CD8-positive, alpha-beta memory T cell (primary cell): ENCODE measurements at places on chromosomes 16 and 17.

- no peak overlapping the region for H3K4me3 ChIP-seq
- DNase-seq = no peak
- H3K4me1 ChIP-seq = peaks cover 3% of the 10 kb centered on the region
- peaks cover 15% of the 10 kb centered on the region for H3K36me3 ChIP-seq
- H3K27me3 ChIP-seq = no peaks in the 10 kb centered on the region
These were observed 53.7 kb downstream of the SF3B3 start for GRCh38 chr16:70577256-70577698.

DNA sequence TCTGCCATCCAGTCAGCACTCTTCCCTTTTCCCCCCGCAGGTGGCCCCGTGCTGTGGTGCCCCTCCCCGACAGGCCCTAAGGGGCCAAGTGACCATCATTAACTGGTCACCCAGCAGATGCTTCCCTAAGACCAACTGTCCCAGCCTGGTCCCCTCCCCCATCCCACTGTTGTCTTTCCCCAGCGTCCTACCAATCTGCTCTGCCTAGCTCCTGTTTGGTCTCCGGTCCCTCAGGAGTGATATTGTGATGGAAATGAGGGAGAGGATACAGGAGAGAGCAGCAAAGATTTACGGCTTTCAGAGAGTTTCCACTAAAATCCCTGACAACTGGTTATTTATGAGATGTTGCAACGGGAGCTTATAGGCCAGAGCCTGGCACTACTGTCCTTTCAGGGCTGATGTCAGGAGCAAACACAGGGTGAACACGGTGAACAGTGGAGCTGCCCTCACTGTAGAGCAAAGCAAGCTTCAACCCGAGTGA is 1.4 kb upstream of the TTLL6 start:
- no peaks in the 10 kb centered on the region for H3K36me3 ChIP-seq
- no peak overlapping the region for H3K27ac ChIP-seq
- no peak for DNase-seq

DNA sequence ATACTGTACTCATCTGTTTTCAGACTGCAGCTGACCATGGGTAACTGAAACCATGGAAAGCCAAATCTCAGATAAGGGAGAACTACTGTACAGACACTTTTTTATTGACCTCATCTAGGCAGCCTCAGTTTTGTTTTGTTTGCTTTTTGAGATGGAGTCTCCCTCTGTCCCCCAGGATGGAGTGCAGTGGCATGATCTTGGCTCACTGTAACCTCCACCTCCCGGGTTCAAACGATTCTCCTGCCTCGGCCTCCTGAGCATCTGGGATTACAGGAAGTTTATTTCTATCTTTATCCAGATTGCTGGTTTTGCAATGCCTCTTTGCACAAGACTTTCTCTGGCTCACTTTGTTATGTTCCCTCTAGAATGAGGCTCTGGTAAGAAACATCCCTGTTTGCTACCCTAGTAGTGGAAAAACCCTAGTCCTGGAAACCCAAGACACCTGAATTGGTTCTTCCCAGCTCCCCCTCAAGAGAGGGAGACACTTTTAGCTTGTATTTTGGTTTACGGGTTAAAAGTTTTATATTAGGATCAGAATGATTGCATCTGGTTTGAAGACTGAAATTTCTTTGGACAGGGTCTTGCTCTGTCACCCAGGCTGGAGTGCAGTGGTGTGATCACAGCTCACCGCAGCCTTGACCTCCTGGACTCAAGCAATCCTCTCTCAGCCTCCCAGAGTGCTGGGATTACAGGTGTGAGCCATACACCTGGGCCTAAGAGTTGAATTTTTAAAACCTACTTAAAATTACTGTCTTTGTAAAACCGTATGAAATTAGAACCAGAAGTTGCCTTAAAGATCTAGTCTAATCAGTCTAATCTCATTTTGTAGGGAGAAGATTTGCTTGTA is 38.9 kb downstream of the ZNF207 start:
- no peak for DNase-seq
- no peaks in the 10 kb centered on the region for H3K36me3 ChIP-seq
- H3K27ac ChIP-seq = no peak overlapping the region
- no peak overlapping the region for H3K4me3 ChIP-seq
- H3K4me1 ChIP-seq = no peaks in the 10 kb centered on the region
- H3K27me3 ChIP-seq = no peaks in the 10 kb centered on the region

- no peaks in the 10 kb centered on the region for H3K36me3 ChIP-seq
- DNase-seq = no peak
- H3K27ac ChIP-seq = no peak overlapping the region
- no peaks in the 10 kb centered on the region for H3K4me1 ChIP-seq
- H3K27me3 ChIP-seq = no peaks in the 10 kb centered on the region
These were observed 266.5 kb upstream of the HSBP1 start for GRCh38 chr16:83541231-83541630.

GRCh38 chr17:66460558-66460957 is 158.1 kb downstream of the PRKCA start:
- no peak overlapping the region for H3K4me3 ChIP-seq
- no peaks in the 10 kb centered on the region for H3K4me1 ChIP-seq
- H3K27ac ChIP-seq = no peak overlapping the region
- DNase-seq = no peak
- H3K27me3 ChIP-seq = no peaks in the 10 kb centered on the region

- H3K27ac ChIP-seq = no peak overlapping the region
- no peak for DNase-seq
- no peak overlapping the region for H3K4me3 ChIP-seq
- H3K4me1 ChIP-seq = no peaks in the 10 kb centered on the region
These were observed 54.6 kb upstream of the DOC2B start for GRCh38 chr17:235831-236640.

DNA sequence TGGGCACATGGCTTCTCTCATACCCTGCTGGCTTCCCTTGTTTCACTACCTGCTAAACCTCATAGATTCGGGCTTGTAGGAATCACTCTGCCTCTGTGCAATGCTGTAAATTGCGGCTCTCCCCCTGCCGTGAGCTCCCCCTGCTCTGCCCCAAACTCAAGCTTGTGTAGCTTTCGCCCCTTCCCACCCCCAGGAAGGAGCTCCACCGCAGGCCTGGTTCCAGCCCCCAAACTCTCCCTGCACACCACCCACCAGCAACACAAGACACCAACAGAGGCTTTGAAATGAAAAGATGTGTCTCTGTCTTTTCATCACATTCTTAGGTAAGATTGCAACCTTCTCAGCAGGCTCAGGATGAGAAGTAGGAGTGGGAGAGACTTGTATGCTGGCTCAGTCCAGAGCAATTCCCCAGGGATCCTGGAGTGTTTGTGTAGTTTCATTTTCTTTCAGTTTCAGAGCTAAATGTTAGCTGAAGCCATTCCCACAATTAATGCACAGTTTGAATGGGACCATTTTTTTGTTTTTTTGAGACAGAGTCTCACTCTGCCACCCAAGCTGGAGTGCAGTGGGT is 14.2 kb downstream of the CX3CL1 start:
- no peaks in the 10 kb centered on the region for H3K4me1 ChIP-seq
- no peak overlapping the region for H3K4me3 ChIP-seq
- H3K27me3 ChIP-seq = no peaks in the 10 kb centered on the region
- no peaks in the 10 kb centered on the region for H3K36me3 ChIP-seq
- no peak for DNase-seq
- no peak overlapping the region for H3K27ac ChIP-seq

GRCh38 chr16:31301708-31302400 is 42.1 kb downstream of the ITGAM start:
- no peak overlapping the region for H3K27ac ChIP-seq
- no peaks in the 10 kb centered on the region for H3K4me1 ChIP-seq
- no peak for DNase-seq
- no peaks in the 10 kb centered on the region for H3K36me3 ChIP-seq

- H3K4me3 ChIP-seq = no peak overlapping the region
- peaks cover 7% of the 10 kb centered on the region for H3K27me3 ChIP-seq
- DNase-seq = no peak
- H3K36me3 ChIP-seq = no peaks in the 10 kb centered on the region
- H3K27ac ChIP-seq = no peak overlapping the region
- peaks cover 9% of the 10 kb centered on the region for H3K4me1 ChIP-seq
These were observed 2.2 kb downstream of the TIMP2 start for GRCh38 chr17:78922816-78923498.

DNA sequence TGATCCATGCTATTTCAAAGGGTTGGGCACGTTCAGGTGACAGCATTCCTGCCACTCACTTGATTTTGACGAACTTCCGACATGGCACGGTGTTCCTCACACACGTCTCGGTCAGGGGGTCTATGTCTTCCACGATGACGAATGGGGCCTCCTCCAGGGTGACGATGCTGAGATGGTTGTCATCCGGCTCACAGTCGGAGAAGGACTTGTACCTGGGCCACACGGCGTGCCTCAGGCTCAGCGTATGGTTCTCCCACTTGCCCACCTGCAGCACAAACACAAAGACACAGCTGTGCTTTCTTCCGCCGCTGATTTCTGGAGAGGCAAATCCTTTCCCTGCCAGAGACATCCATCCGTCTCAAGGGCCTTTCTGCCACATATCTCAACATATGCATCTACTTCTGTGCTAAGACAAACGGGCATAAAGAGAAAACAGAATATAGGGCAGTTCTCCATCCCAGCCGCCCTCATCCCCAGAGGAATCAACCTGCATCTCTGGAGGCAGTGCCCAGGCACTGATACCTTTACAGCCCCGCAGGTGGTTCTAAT is 332.5 kb downstream of the GRIN2A start:
- no peak overlapping the region for H3K4me3 ChIP-seq
- no peak for DNase-seq
- H3K27me3 ChIP-seq = no peaks in the 10 kb centered on the region

- no peaks in the 10 kb centered on the region for H3K36me3 ChIP-seq
- DNase-seq = no peak
- no peak overlapping the region for H3K4me3 ChIP-seq
- no peaks in the 10 kb centered on the region for H3K27me3 ChIP-seq
- no peaks in the 10 kb centered on the region for H3K4me1 ChIP-seq
These were observed 361.0 kb downstream of the WWOX start for GRCh38 chr16:78460428-78460827.

DNA sequence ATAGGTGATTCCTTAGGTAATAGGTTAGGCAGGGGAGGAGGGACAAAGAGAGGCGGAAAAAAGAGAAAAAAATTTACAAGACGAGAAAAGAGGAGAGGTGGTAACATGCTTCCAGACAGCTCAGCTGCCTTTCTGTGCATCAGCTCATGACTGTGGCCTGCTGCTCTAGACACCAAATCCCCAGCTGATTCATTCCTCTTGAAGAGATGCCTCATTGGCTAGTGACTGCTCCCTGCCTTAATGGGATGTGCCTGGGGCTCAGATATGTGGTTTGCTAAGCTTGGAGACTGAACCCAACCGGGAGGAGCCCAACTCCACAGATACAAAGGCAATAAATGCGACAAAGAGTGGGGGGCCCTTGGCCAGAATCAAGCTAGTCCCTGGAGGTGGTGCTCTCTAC is 105.9 kb upstream of the FAM20A start:
- DNase-seq = no peak
- H3K36me3 ChIP-seq = no peaks in the 10 kb centered on the region
- H3K4me1 ChIP-seq = no peaks in the 10 kb centered on the region

- no peak overlapping the region for H3K27ac ChIP-seq
- H3K4me3 ChIP-seq = no peak overlapping the region
- no peak for DNase-seq
These were observed 52.2 kb downstream of the VPS35L start for GRCh38 chr16:19607616-19608280.

DNA sequence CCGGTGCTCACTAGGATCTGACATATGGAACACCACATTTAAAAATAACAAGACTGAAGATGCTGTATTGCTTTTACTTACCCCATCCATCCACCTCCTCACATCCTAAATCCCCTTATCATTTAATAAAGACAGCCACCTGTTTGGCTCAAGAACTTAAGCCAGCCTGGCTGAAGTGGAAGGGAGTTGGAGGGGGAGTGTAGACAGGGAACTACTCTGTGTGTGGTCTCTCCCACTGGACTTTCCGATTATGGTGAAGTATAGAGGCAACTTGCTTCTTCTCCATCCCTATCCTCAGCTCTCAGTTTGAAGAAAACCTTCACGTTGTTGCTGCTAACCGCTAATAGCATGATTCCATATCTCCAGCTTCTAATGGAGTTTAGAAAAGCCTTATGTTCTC is 313.4 kb downstream of the CDH11 start:
- H3K27ac ChIP-seq = no peak overlapping the region
- no peaks in the 10 kb centered on the region for H3K27me3 ChIP-seq
- H3K36me3 ChIP-seq = no peaks in the 10 kb centered on the region
- H3K4me3 ChIP-seq = no peak overlapping the region
- DNase-seq = no peak

GRCh38 chr17:68461122-68461539 is 3.8 kb upstream of the WIPI1 start:
- H3K4me3 ChIP-seq = no peak overlapping the region
- H3K27ac ChIP-seq = no peak overlapping the region
- DNase-seq = no peak
- H3K4me1 ChIP-seq = peaks cover 55% of the 10 kb centered on the region
- no peaks in the 10 kb centered on the region for H3K36me3 ChIP-seq

DNA sequence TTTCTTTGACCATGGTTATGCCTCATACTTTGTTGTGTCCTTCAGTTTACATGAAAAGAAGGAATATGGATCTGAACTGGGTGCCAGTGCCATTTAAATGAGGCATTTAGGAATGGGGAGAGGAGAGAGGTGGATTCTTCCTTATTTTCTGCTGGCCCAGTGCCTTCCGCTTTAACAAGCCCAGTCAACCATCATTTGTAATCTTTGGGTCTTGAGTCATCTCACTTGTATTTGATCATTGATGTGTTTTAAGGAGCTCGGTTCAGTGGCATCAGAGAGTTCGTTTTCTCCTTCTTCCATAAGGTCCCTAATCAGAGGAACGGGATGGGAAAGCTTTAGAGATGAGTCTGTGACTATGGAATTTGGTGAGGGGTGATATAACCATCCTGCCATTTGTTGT is 334.9 kb downstream of the WWOX start:
- no peak for DNase-seq
- H3K27ac ChIP-seq = no peak overlapping the region
- H3K36me3 ChIP-seq = no peaks in the 10 kb centered on the region
- H3K4me1 ChIP-seq = no peaks in the 10 kb centered on the region
- H3K27me3 ChIP-seq = no peaks in the 10 kb centered on the region

- H3K4me1 ChIP-seq = peaks cover 9% of the 10 kb centered on the region
- no peaks in the 10 kb centered on the region for H3K27me3 ChIP-seq
- DNase-seq = no peak
- H3K36me3 ChIP-seq = no peaks in the 10 kb centered on the region
- no peak overlapping the region for H3K27ac ChIP-seq
These were observed 63.9 kb upstream of the ARL4D start for GRCh38 chr17:43334738-43335402.

- DNase-seq = no peak
- no peaks in the 10 kb centered on the region for H3K36me3 ChIP-seq
- peaks cover 17% of the 10 kb centered on the region for H3K4me1 ChIP-seq
- peaks cover 26% of the 10 kb centered on the region for H3K27me3 ChIP-seq
These were observed 4.0 kb upstream of the WNT3 start for GRCh38 chr17:46822388-46822921.

DNA sequence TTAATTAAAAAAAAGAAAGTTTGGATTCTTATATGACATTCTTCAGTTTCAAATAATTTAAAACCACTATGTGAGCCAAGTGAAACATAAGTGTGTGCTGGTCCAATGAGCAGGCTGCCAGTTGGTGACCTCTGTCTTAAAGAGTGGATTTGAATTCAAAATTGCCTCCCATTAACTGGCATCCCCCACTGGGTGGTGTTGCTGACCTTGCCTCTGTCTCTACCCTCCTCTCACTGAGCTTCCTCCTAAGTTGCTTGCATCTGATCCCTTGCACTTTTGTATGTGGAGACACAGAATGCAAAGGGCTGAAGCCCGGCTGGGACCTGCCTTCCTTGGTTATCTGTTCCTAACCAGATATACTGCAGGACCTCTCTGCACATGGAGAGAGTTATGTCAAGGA is 160.6 kb downstream of the CYLD start:
- H3K4me1 ChIP-seq = no peaks in the 10 kb centered on the region
- no peak overlapping the region for H3K4me3 ChIP-seq
- H3K36me3 ChIP-seq = no peaks in the 10 kb centered on the region
- no peak for DNase-seq
- no peak overlapping the region for H3K27ac ChIP-seq
